ENCODE measurements at places on chromosomes 1 and 21. TPM values are rescaled to one million over a fixed set of nuclear protein-coding genes. Genes with fewer than 3 reads are reported as not detected.

The SLAMF7 gene
- total RNA-seq = 0.50 TPM

The DAB1 gene
- 2.6 TPM for total RNA-seq

The POGK gene
- total RNA-seq = 15.6 TPM

The FCAMR gene
- total RNA-seq = not detected

The TRIM58 gene
- total RNA-seq = 0.07 TPM

The OTUD7B gene
- 23.0 TPM for total RNA-seq

GRCh38 chr1:86466986-86467385, 1.7 kb upstream of the CLCA1 start:
- DNase-seq = no peak

DNA sequence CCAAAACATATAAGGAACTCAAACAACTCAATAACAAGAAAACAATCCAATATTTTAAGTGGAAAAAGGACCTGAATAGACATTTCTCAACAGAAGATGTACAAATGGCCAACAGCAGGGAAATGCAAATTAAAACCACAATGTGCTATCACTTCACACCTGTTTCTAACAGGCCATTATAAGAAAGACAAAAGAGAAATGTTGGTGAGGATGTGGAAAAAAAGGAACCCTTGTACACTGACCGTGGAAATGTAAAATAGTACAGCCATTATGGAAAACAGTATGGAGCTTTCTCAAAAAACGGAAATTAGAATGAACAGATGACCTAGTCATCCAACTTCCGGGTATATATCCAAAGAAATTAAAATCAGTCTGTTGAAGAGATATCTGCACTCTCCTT, 37.8 kb upstream of the CD2 start:
- no peak for DNase-seq

GRCh38 chr1:58768971-58769808, 14.7 kb downstream of the JUN start:
- peak; percentile 89 for DNase-seq

DNA sequence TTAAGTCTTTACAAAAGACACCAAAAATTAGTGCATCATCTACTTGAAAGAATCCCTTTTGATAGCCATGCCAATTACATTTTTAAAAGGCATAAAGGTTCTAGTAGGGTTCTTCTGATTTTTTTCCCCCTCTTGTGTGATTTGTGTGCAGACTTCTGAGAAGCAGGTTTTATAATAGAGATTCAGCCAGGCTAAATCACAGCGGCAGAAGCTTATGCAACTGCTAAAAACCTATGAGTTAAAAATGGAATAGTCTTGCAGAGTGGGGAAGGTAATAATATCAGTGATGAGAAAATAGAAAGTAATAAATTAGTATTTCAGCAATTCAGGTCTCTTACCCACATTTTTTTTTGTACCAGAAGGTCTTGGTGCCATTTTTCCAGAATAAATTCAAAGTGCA, 17.7 kb downstream of the STUM start:
- no peak for DNase-seq

GRCh38 chr1:175510914-175511313, 232.5 kb downstream of the TNR start:
- DNase-seq = no peak

DNA sequence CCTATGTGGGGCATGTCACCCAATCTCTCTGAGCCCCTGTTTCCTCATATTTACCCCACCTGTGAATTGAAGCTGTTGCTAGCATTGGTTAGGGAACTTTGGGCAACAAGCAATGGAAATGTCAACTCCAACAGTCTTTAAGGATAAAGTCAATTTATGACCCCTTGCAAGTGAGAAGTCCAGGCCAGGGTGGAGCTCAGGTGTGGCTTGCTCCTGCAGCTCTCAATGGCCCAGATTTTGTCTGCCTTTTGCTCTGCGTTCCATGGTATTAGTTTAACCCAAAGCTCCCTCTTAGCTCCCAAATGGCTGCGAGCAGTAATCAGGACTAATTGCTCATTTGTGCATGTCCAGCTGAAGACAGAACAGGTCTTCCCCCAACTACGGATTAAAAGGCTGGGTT, 70.4 kb upstream of the ABCG1 start:
- no peak for DNase-seq

- peak; percentile 69 for DNase-seq
Measured at GRCh38 chr1:91885213-91885715, 687 bp downstream of the TGFBR3 start.

- no peak for DNase-seq
Measured at GRCh38 chr21:45167796-45168222, 93.4 kb downstream of the ADARB1 start.

- DNase-seq = no peak
Measured at GRCh38 chr1:93475681-93476080, 27.8 kb downstream of the FNBP1L start.

- no peak for DNase-seq
Measured at GRCh38 chr1:195105281-195105680, 1503.0 kb downstream of the KCNT2 start.

GRCh38 chr1:44775078-44775929, at the start of gene RPS8:
Gene RPS8, plus strand, starts transcription at chr1:44775540. Its CDS starts 57 bp downstream, at chr1:44775597.
- peak; percentile 92 for DNase-seq

GRCh38 chr21:42850866-42851391, 28.4 kb downstream of the WDR4 start:
- no peak for DNase-seq

DNA sequence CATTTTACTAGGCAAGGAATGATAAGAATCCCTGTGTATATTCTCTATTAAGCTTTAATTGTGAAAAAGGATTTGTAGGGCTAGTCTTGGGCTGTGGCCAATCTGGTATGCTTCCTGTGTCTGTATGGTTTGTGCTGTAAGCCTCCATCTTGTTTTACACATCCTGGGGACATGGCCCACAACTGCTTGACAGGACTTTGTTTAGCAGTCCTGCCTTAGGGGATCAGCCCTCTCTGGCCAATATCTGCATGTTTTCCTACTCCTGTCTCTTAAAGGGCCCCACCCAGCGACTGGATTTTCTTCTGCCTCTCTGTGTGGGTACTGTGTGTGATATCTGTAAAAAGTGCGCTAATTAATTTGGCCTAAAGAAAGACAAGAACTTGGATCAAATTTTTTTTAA, 813.2 kb downstream of the PLA2G4A start:
- no peak for DNase-seq
